ENCODE measurements at places on chromosomes 5 and 9.
A peak's percentile ranks its signal among the peaks of the same experiment; 100 is the strongest.

DNA sequence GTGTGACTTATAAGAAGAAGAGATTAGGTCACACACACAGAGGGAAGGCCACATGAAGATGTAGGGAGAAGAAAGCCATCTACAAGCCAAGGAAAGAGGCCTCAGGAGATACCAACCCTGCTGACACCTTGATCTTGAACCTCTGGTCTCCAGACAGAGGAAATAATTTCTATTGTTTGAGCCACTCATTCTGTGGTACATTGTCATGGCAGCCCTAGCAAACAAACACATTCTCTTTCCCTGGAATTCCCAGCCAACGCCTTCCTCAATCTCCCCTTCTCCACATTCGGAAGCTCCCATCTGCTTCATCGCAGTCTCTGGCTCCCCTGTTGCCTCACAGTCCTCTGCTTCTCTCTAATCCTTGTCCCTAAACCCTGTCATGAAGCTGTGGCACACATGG is 16.7 kb downstream of the PTGS1 start:
- DNase-seq = peak; percentile 8

DNA sequence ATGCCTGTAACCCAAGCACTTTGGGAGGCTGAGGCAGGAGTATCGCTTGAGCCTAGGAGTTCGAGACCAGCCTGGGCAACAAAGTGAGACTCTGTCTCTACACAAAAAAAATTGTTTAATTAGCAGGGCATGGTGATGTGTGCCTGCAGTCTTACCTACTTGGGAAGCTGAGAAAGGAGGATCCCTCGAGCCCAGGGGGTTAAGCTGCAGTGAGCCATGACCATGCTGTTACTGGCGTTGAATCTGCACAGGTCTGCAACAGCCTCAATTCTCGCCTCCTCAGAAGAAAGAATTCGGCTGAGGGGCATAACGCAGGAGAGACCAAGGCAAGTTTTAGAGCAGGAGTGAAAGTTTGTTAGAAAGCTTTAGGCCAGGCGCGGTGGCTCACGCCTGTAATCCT is 18.0 kb downstream of the CCT5 start:
- DNase-seq = no peak

- DNase-seq = peak; percentile 92
These were observed 52.9 kb downstream of the LRSAM1 start for GRCh38 chr9:127503947-127504886.

GRCh38 chr9:131773911-131774379 is 34.1 kb upstream of the RAPGEF1 start:
- no peak for DNase-seq

DNA sequence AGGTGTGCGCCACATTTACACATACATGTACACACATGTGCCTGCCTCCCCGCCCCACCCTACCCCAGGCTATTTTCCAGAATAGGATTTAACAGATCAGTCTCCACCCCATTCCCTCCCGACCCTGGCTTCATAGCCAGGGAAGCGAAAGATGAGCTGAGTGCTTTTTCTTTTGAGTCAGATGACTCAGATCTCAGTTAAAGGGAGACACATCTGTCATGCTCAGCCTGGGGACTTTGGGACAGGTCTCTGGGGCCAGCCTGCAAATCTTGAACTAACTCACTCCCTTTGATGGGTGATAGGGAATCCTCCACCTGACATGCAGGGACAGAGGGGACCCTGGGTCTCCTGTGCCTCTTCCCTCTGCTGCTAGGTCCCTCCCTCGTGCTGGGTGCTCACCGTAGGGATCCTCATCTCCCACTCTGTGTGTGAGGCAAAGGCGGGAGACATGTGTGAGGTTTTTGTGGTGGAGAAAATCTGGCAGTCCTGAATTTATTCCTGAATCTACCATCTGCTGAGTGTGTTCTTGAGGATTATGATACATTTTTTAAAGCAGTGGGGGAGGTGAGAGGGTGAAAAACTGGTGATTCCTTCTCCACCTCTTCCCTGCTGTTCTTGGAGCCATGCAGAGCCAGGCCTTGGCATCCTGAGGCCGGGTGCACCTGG is 37.7 kb downstream of the NEUROG1 start:
- no peak for DNase-seq

DNA sequence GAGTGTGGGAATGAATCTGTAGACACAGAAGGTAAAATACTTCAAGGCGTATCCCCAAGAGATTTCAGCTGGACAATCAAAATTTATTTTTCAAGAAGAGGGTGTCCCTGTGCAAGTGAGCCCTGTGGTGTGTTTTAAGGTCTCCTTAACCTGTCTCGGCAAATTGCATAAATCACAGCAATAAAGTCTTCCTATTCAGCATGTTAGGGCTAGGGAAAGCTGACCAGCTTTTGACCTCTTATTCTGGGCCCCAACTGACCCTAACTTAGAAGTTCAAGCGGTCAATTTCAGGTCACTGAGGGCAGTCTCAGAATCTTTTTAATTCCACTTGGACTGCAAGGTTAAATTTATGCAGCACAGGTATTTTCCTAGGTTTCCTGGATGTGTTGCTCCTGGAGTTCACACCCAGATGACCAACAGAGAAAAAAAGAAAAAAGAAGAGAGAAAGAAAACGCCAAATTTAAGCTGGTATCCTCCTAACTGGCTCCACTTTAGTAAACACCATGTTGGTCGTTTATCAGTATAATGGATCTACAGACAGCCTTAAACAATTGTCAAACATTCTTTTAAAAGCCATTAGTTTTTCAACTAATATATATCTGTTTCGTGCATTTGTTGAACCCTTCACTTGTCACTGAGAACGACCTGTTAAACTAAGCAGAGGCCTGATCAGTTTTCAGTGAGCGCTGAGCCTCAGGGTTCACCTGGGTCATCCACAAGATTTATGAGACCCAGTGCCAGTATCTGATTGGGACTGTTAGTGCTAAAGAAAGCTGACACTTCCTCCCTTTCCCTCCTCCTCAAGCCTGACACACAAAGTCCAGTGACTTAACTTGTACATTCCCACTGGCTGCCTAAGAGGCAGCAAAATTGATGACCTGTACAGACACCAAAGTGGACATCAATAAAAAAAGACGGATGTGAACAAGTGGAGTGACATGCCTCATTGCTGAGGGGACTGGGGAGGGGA is 546.1 kb downstream of the NR2F1-AS1 start:
- no peak for DNase-seq

DNA sequence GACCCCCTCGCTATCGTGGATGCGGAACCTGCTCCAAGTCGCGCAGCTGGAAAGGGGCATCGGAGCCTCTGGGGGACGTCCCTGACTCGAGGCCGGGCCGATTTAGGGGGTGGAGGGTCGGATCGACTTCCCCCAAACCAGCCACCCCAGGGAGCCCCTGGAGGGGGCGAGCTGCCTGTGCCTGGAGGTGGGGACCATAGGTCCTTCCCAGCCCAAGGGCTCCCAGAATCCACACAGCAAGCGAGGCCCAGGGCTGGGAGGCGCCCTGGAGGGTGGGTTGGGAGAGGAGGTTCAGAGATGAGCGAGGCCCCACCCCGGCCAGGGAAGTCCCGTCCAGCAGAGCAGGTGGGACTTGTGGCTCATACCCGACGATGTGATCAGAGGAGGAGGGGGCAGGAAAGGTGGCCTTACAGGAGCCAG is 147.6 kb downstream of the GAPVD1 start:
- DNase-seq = no peak

GRCh38 chr9:119272500-119273211 is 96.6 kb downstream of the BRINP1 start:
- no peak for DNase-seq

GRCh38 chr5:69484891-69485290 is 7.7 kb upstream of the OCLN start:
- DNase-seq = no peak

DNA sequence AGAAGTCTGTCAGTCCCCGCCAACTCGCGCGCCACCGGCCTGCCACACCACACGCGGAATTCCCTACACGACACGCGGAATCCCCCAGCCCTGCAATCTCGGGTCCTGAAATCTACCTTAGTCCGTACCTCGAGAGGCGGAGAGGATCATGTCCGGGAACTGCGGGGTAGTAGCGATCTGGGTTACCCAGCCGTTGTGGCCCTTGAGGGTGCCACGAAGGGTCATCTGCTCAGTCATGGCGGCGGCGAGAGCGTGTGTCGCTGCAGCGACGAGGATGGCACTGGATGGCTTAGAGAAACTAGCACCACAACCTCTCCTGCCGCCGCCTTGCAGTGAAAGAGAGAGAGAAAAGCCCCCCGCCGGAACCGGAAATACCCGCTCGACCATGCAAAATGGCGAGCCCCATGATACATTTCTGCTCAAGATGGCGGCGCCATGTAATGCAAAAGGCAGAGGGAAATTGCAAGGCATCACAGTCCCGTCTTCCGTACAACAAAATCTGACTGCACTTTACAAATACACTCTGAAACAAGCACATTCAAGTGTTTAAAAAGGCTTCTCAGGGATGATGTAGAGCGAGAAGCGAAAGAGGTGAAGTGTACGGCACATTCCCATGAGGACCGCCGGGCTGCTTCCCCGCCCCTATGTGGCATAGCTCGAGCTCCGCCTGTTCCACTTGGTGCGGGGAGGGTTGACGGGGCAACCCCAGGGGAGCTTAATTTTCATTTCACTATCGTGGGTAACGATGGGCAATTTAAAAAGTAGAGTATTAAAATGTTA is at the start of gene RACK1:
TSS of gene RACK1 (minus strand) at position 343 of the 780 bp plus-strand sequence. CDS start at position 237, 106 bp downstream.
- no peak for DNase-seq

DNA sequence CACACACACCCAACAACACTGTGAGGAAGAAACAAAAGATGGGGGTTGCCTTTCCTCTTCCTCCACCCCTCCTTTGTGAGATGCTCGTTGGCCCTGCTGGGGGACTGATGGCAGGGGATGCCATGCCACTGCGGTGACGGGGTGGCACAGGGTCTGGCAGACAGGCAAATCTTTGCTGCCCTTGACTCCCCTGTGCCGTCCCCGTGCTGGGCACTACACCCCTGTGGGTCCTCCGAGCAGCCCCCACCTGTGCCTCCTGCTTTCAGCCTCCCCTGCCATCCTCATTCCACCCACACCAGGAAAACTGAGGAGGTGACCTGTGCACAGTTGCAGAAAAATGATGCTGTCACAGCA is 40.2 kb upstream of the IER5L start:
- no peak for DNase-seq

All from H1 (cell line).